HCEC 1CT (cell line): ENCODE measurements at places on chromosomes 4 and X.

DNA sequence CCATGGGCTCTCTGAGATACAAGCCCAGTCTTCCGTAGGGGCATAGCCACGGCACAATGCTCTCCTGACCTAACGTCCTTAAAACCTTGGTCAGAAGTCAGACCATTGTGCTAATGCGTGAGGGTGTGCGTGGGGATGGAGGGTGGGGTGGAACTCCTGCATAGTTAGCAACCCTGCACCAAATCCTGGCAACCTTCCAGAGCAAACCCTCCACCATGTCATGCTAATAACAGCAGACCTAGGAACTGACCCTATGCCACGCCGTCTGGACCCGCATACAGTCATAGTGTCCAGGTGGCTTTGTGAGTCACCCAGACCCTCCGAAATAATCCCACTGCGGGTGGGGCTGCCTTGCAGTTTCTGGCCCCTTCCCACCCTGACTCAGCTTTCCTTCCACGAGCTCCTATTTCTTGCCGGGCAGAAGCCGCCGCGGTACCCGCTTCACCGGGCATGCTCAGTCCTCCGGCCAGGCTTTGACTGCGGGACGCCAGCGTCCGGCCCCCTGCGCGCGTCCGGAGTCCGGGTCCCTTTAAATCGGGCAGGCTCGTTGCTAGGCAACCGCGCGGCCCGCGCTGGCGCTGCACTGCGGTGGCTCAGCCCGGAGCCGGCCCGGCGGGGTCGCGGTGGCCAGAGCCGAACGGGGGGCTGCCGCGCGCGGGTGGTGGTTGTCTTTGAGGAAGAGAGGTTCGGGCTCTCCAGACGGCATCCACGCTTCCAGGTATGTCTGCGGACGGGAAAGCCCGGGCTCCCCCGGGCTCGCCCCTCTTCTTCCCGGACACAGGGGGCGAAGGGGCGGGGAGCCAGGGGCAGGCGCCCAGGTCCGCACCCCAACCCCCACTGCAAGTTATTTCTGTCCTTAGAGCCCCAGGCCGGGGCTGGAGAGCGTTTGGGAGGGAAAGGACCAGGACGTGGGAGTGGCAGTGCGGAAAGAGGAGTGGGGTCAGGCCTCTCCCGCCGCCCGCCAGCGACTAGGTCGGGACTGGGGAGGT lies at the start of gene CCDC160:
TSS of gene CCDC160 (plus strand) at position 557 of the 989 bp plus-strand sequence. CDS start 7,619 bp downstream, outside the sequence.
- peak; percentile 4 for DNase-seq

- DNase-seq, result no peak
These were observed 61.6 kb upstream of the TMEM33 start for GRCh38 chr4:41873380-41874295.

- DNase-seq, result peak; percentile 24
These were observed 163.9 kb downstream of the KDR start for GRCh38 chr4:54961357-54961975.

- DNase-seq, result no peak
These were observed 48.8 kb upstream of the AMOT start for GRCh38 chrX:112889400-112889799.

GRCh38 chrX:57313583-57314215 lies 27.2 kb downstream of the FAAH2 start:
- DNase-seq, result no peak

- DNase-seq, result no peak
These were observed 55.9 kb upstream of the NKX1-1 start for GRCh38 chr4:1462009-1462767.

DNA sequence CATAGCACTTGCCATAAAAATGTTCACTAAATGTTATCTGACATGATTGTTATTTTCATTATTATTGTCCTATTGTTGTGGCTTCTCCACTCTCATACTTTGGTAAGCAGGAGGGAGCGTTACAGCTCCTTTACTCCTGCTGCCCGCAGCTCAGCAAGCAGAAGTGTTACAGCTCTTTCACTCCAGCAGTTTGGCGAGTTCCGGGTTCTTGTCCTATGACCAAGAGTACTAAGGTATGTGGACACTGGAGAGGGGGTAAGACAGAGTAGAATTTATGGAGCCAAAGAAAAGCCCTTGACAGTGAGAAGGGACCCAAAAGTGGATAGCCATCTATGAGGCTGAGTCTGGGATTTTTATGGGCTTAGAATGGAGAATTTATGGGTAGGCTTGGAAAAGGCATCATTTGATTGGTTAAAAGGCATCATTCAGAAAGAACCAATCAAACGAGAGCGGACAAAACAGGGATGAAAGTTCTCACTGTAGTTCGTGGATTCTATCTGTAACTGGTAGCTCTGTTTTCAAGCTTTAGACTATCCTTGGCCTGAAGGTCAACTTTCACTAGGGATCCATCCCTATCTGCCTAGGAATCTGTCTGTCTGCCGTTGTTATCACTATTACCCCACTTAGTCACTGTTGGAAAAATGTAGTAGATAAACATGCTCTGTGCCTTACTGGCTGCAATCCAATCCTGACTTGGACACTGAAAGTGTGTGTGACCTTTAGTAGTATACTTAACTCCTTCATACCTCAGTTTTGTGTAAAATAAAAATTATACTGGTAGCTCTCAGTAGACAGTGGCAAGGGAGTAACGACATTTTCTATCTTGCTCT lies 545.6 kb upstream of the LCORL start:
- DNase-seq, result no peak

DNA sequence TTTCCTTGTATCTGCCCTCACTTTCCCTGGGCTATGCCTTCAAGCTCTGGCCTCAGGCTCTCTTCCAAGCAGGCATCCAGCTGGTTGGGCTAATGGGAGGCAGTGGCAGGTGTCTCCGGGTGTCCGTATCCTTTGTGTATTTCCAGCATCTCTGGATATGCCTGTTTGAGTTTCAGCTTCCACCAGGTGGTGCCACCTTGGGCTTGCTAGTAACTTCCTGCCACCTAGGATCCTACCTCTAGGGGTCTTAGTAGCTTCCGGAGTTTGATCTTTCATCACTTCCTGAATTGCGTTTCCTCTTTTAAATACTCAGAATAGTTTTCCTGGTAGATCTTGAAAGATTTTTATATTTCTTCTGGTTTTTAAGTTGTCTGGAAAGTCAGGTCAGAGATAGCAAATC lies 23.2 kb upstream of the ANOS1 start:
- DNase-seq, result no peak

DNA sequence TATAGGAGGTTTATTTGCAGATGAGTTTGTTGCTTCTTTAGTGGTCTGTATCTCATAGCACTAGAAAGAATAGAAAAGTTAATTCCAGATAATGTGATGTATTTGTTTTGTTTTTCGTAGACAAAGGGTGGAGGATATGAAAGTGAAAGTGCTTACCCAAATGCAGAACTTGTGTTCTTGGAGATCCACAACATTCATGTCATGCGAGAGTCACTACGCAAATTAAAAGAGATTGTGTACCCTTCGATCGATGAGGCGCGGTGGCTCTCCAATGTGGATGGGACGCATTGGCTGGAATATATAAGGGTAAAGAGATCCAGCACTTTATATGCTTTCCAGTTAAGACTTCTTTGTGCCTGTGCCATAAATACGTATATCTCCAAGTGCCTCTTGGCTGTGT lies 43.3 kb downstream of the MTMR1 start:
- DNase-seq, result no peak

- no peak for DNase-seq
These were observed 48.2 kb downstream of the RBM47 start for GRCh38 chr4:40581254-40582140.

- DNase-seq, result no peak
These were observed 30.4 kb downstream of the CLDN34 start for GRCh38 chrX:9997524-9997923.

DNA sequence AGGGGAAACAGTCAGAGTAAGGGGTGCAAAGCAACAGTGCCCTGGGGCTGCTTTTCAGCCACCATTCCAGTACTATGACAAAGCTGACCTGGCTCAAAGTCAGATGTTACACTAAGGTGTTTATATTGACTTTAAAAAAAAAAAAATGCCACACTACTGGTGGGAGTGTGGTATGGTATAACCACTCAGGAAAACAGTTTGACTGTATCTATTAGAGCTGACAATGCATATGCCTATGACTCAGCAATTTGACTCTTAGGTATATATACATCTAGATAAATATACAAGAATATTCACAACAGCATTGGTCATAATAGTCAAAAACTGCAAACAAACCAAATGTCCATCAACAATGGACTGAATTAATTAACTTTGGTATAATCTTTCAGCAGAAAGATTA lies 15.0 kb downstream of the ASB9 start:
- no peak for DNase-seq

DNA sequence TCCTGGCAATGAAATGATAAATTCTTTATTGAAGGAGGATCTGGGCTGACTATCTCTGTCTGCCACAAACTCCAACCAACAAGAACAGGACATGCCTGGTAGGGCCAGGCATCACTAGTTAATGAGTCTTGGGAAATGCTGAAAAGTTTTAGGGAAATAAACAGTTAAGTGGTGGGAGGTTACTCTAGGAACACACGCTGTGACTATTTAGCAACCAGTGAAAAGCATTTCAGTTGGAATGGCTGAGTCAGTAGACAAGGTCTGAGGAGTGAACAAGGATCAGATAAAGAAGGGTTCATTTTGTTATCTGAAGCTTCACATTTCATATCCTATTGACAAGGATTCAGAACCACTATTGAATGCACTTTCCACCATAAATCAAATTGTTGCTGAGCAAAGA lies 394.9 kb upstream of the BOD1L1 start:
- peak; percentile 29 for DNase-seq

- no peak for DNase-seq
These were observed 81.7 kb downstream of the MAD2L1 start for GRCh38 chr4:119984996-119985395.

DNA sequence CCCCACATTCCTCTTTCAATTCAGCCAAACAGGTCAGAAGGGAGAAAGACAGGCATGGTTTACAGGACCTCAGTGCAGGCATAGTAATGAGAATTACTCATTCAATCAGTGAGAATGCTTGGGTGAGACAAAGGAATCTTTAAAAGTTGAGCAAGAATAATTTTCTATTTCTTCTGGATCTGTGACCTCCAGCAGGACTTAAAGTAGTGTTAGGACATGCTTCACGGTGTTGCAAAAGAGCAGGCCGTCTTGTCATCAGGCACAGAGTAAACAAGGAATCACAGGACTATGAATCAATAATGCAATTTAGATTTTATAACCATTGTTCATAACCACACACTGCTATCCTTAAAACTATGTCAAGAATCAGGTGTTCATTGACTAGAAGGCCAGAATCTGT lies 130.6 kb upstream of the GLRA2 start:
- DNase-seq, result peak; percentile 11

DNA sequence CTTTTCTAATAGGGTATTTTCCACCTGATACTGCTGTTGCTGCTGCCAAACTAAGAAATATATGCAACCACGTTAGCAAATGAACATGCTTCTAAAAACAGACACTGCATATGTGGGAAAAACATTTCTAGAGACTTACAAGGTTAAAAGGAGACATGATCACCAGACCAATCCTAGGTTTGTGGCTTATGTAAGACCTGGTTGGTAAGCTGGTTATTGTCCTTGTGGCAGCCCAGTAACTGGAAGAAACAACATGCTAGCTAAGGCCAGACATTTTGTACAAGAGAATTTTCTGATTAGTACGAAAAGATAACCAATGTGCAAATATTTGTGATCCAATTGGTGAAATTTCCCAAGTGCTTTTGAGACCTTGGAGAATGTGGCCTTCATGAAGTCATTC lies 112.0 kb downstream of the AFF2 start:
- DNase-seq, result no peak

DNA sequence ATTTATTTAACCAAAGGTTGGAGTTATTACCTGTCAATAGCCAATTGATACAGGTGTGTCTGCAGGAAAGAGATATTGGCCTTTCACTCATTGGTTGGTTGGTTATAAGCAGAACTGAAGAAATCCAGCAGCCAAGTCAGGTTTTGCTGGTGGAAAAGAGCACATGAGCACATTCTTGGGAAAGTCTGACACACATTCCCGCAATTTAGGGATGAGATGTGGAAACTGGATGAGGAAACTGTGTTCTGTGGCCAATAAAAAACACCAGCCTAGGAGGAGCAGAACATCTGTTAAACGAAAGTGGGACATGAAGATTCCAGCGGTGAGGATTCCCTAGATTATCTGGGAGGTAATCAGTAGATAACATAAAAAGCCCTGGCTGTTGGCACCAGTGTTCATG lies 567.4 kb upstream of the CPEB2 start:
- peak; percentile 51 for DNase-seq

GRCh38 chrX:40996886-40997530 lies 88.2 kb upstream of the USP9X start:
- peak; percentile 78 for DNase-seq

DNA sequence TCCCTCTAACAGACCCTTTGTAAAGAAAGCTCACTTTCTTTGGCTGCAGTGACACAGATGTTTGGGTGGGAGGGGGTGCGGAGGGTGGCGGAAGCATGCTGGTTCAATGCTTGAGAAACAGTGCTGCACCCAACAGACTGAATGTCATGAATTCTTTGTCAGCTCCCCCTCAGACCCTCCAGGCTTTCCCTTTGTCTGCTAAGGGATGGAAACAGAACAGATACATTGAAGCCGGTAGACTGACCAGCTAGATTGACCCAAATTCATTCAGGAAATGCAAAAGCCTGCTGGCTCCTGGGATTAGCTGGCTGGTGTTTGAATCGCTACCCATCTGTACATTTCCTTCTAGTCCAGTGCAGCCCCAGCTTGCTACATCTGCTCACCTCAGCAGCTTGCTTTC lies 90.8 kb upstream of the PAK3 start:
- no peak for DNase-seq

DNA sequence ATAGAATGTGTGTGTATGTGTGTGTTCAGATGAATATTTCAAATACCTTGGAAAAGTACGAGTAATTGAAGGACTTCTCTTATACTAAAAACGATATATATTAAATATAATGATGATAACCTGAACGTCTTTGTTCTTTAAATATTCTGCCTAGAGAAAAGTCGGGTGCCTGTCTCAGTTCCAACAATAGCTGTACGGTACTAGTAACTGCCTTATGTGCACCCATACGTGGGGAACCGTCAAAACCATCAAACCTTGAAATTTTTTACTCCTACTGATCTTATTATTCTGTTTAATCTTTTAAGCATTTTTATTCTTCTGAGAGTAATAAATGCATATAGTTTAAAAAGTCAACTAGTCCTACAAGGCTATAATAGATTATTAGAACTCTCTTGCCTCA lies 1045.7 kb downstream of the C4orf33 start:
- no peak for DNase-seq

GRCh38 chr4:74114234-74114633 lies 15.2 kb upstream of the CXCL2 start:
- peak; percentile 24 for DNase-seq

- peak; percentile 32 for DNase-seq
These were observed 289.7 kb downstream of the DKK2 start for GRCh38 chr4:106746451-106746850.
